NCI-H1092 (cell line): ENCODE measurements at places on chromosomes 5 and 9.

- no peak for DNase-seq
Measured at GRCh38 chr5:4065472-4066320, 470.1 kb downstream of the IRX1 start.

DNA sequence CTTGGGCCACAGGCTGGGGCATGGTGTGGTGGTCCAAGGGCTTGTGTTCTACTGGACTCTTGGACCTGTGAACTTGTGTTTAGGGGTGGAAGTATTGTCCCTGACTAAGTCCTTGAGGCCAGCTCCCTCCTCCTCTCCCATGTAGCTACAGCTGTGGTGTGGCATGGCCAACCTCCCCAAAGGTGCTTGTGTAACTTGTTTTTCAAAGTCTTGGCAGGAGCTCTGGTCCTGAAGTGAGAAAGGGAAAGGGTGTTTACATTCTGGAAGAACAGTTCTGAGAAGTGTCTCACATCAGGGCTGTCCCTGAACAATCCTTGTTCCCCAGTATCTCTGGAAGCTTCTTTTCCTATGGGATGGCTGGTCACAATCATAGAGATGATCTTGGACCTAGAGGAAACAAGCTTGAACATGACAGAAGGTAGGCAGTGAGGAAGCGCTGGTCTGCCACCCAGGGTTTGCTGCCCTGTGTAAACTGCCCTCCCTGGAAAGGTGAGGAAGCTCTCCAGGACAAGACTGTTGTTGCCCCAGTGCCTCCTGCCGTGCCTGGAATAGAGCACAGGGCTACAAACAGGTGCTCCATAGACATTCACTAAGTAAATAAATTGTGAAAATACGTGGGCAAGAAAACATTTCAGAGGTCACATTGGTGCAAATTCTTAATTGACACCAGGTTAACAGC is 64.6 kb upstream of the KLF9 start:
- no peak for DNase-seq

DNA sequence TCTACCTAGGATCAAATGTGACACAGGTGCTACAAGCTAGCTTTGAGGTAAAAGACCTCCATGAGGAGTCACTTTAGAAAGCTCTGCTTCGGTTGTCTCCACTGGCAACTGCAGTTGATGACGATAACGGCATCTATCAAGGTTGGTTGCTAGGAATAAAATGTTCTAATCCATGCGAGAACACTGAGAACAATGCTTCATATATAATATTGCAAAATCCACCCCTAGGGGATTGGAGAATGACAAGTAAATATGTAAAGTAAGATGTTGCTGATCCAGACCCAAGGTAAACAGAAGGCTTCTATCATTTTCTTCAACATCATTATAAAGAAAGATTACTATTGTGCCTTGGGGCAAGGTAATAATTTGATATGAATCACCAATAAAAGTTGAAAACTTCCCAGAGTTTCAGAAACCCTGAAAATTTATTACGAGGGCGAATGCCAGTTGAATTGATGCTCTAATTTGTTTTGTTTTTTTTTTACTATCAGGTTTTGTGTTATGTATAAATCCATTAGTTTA is 1003.4 kb downstream of the CDH18 start:
- no peak for DNase-seq

DNA sequence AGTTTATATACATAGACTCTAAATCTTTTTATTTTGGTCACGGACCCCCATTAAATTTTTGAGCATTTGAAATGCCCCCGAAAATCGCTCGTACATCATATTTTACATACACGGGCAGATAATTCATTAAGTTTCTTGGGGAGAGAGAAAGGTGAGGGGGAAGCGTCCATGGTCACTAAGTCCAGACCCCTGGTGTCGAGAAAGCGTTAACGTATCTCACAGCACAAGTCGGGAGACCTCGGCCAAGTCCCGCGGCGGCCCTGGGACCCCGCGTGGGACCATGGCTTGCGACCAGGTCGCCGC is 794 bp downstream of the PTBP3 start:
- DNase-seq = no peak

DNA sequence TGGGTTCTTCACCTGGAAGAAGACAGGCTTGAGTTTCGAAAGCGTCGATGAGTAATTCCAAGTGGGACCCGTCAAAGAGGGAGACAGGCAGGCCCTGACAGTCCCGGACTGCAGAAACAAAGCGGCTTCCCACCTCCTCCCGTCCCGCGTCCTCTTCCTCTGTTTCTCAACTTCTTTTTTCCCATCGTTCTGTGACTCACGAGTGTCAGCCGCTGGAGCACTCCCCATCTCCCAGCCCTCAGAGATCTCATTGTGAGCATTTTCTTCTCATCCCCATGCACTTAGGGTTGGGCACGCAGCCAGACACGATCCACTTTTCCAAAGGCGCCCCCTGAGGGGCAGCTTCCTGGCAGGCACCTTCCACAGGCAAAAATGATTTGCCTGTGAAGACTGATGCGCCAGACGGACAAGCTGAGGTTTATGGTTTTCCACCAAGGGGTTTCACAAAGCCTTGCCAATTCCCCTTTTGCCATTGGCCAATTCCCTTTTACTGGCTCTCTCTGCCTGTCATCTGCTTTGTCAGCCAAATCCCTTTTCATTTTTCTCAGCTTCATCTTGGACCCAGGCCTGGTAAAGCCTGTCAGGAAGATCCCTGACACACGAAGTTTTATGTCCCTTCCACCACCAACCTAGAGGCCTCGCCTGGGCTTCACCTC is 86.5 kb upstream of the ANKRD55 start:
- peak; percentile 27 for DNase-seq

DNA sequence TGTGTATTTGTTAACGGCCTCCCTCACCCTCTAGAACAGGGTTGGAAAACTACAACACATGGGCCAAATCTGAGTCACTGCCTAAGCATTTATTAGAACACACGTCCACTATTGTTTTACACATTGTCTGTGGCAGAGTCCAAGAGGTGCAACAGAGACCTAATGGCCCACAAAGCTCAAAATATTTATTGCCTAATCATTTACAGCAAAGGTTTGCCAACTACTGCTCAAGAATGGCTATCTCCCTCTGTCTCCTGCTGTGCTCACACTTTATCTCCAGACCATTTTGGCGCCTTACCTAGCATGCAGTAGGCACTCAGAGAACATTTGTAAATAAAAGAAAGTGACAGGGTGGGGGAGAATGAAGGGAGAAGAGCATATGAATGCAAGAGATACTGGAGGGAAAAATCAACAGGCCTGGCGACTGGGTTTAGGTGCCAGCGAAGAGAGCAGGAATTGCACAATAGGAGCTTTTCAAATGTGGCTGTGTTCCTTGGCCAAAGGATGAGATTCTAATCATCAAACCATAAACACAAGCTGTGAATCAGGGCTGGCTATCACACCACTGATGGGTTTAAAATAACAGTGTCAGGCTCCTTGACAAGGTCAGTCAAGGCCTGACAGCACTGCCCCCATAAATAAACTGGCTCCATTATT is 80.3 kb downstream of the EPB41L4A start:
- peak; percentile 64 for DNase-seq

DNA sequence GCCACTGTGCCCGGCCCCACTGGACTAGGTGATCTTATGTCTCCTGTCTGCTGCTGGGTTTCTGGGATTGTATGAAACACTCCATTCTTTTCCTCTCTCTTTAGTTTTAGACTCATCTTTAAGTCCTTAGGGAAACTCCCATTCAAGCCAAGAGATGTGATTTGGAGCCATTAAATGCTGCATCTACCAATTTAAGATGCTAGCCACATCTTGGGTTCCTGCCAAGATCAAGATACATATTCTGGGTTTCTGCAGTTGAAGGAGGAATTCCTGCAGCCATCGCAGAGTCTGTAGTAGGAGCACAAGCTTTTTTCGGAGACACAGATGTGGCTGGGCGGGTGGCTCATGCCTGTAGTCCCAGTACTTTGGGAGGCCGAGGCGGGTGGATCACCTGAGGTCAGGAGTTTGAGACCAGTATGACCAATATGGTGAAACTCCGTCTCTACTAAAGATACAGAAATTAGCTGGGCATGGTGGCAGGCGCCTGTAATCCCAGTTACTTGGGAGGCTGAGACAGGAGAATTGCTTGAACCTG is 23.2 kb downstream of the STXBP1 start:
- no peak for DNase-seq

- DNase-seq = no peak
Measured at GRCh38 chr9:88179062-88179521, 40.8 kb upstream of the SPATA31C2 start.

DNA sequence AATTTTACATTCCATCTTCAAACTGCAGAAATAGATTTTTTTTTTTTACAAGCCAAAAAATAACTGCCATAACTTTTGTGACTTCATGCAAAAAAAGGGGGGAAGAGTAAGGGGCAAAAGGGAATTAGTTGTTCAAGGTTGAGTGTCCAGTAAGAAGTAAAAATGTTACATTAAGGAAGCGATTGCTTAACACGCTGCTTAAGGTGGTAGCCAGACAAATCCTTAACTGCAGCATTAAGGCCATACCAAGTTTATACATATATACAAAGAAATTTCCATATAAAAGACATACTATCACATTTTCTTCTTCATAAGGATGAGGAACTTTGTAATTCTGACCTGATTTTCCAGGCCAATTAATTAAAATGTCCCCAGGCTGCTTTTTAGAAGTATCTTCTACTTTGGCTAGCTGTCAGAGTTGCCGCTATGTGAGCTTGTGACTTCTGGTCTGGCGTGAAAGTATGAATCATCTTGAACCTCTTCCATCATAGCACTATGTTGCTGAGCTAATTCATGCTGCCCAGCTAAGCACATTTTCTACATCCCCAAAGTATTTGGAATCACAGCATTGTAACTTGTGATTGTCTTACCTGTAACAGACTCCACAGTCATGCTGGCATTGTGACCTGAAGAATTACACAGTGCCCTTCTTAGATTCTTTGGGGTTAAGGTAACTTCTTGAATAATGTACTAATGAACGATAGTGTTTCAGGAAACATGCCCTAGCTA is 40.0 kb downstream of the G3BP1 start:
- no peak for DNase-seq

- DNase-seq = no peak
Measured at GRCh38 chr5:177040814-177041420, 18.4 kb downstream of the ZNF346 start.

DNA sequence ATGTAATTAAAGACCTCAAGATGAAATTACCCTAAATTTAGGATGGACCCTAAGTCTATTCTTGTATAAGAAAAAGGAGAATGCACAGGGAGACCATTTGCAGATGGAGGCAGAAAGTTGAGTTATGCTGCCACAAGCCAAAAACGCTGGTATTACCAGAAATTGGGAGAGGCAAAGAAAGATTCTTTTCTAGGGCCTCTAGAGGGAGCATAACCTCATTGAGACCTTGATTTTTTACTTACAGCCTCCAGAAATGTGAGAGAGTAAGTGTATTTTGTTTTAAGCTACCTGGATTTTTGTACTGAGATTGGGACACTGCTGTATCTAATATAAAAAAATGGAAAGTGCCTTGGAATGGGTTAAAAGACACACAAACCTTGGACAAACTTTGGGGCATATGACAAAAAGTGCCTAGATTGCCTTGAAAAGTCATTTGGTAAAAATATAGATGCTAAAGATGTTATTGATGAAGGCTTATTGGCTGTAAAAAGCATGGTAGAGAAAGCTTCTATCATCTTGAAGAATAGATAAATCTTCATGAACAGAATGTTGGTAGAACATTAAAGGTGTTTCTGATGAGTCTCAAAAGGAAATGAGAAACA is 174.7 kb upstream of the PRDM9 start:
- no peak for DNase-seq

DNA sequence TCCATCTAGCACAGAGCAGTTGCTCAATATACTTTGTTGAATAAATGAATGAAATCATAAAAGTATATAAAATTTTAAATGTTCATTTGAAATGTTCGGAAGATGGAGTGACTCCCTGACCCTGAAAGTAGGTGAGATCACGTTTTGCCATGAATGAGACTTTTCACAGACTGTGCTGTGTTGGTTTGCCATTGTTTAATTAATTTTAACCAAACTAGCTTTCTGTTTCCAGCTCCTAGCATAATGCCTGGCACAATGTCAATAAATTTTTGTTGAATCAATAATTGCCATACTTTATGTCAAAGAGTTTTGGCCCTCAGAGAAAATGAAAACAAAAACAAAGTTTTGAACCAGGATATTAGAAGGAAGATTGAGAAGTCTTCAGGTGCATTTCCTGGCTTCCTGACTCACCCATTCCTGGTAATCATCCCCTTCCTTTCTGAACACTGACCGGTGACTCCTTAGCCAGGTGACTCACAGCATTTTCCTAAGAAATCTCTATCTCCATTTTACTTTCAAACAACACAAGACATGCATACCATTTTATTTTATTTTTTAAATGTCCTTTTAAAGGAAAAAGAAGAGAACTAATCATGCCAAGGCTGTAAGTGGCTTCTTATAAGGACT is 15.1 kb downstream of the SLC28A3 start:
- no peak for DNase-seq

GRCh38 chr5:76165711-76166374 is 82.7 kb downstream of the SV2C start:
- DNase-seq = no peak

GRCh38 chr5:87061046-87061445 is 206.6 kb upstream of the RASA1 start:
- no peak for DNase-seq

- no peak for DNase-seq
Measured at GRCh38 chr9:29068461-29068860, 1495.2 kb upstream of the C9orf72 start.

DNA sequence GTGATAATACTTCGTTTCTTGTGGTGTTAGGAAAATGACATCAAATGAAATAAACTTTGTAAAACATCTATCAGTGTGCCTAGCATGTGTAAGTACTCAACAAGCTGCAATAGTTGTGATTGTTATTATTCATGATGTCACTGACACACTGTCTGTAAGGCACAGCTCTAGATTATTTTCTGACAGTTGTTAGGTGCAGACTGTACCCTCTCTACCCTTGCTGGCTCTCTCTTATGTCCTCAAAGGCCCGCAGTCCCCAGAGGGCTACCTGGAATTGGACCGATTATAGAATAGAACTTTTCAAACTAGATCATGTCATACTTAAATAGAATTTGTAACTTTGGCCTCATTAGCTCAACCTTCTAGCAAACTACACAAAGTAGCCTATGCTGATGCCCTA is 65.9 kb upstream of the VCAN start:
- DNase-seq = no peak

DNA sequence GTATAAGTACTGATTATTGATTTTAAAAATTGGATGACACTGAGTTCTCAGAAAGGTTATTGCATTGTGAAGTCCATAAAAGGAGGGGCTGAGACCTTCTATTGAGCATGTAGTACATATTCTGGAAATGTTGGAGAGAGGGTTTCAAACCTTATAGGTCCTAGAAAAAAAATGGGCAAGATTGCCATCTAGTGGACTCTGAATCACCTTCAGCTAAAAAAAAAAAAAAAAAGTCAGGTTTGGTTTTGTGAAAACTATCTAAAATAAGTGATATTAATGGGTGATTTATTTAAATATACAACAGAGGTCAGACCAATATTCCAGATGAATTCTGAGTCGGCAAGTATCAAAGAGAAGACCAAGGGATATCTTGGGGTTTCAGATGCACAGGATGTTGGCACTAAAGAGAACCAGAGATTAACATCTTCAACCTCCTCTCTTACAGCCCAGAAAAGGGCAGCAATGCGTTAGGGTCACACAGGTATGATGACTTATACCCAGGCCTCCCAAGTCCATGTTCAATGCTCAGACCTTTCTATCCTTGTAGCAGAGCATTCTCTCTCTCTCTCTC is 109.8 kb upstream of the NMUR2 start:
- peak; percentile 1 for DNase-seq
